ENCODE measurements at places on chromosomes 6 and 20. TPM values are rescaled to one million over a fixed set of nuclear protein-coding genes. Genes with fewer than 3 reads are reported as not detected.

The PREP gene
- 66.3 TPM for total RNA-seq

The SULF2 gene
- total RNA-seq = 37.5 TPM

The UBD gene
- total RNA-seq = 0.15 TPM

The SMLR1 gene
- total RNA-seq = not detected

The CTAGE9 gene
- total RNA-seq = not detected

The SLC25A27 gene
- 10.9 TPM for total RNA-seq

The SLC26A8 gene
- total RNA-seq = 0.80 TPM

DNA sequence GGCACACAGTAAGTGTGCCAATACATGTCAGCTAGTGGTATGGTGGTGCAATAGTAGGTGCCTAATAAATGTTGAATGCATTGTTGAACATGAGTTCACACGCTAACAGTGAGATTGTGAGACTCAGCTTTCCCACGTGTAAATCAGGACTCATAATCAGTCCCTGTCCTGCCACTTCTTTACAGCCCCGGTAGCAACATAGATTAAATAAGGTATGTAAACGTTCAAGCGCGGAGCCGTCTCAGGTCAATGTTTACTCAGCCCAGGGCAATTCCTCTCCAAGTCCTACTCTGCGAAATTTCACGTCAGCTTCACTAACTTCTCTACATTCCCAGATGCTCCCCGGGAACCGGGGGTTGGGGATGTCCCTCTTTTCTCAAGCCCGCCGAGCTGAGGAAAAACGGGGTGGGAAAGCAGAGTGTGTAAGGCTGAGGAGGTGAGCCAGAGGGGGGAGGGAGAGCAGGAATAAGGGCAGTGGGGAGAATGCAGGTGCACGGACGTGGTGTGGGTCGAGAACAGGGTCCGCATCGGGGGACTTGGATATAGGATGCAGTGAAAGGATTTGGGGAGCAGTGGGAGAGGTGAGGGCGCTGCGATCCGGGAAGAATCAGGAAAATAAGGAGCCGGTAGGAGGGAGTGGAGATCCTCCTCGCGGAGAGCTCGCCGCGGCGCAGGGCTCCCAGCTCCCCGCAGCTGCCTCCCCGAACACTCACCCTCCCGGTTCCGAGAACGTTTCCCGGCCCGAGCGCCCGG is 544 bp upstream of the TP53INP2 start:
- H3K27me3 ChIP-seq = peaks cover 49% of the 10 kb centered on the region
- H3K27ac ChIP-seq = peak overlapping the region; percentile 70
- no peaks in the 10 kb centered on the region for H3K36me3 ChIP-seq
- DNase-seq = peak; percentile 26

GRCh38 chr6:136137008-136137692 is 113.0 kb downstream of the MTFR2 start:
- no peak for DNase-seq
- H3K4me1 ChIP-seq = no peaks in the 10 kb centered on the region
- H3K4me3 ChIP-seq = no peak overlapping the region
- H3K36me3 ChIP-seq = no peaks in the 10 kb centered on the region

DNA sequence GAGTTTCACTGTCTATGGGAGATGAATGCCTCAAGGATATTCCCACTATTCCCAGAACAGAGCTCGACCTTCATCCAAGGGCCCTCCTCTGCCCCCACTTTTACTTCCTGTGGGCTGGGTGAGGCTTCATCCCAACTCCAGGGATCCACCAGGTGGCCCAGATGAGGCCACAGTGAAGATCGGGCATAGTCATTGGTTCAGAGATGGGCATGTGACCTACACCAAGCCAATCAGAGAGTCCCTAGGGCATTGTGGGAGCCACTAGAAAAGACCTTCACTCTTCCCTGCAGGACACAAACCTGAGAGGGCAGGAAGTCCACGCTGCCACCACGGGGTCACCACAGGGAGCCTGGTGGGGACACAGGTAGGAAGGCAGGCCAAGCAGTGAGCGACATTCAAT is 72.9 kb upstream of the SLC22A16 start:
- H3K27me3 ChIP-seq = peaks cover 6% of the 10 kb centered on the region
- DNase-seq = no peak
- no peak overlapping the region for H3K27ac ChIP-seq
- no peak overlapping the region for H3K4me3 ChIP-seq
- H3K4me1 ChIP-seq = peaks cover 14% of the 10 kb centered on the region
- peaks cover 13% of the 10 kb centered on the region for H3K36me3 ChIP-seq

DNA sequence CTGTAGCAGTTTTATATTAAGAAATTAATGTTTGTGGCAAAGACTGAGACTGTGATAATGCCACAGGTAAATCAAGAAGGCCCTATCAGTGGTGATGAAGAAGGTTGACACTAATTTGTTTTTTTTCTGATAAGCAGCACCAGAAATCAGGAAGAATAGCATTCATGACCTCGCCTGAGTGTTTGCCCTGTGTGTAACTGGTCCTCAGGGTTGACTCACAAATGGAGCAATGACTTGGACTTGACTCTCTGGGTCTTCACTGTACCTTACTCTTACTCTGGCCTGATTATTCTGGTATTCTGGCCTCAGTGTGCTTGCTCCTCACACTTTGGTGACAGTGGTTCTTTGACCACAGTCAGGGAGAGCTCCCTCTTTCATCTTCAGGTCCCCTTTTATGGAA is 243.9 kb downstream of the HAO1 start:
- H3K4me1 ChIP-seq = no peaks in the 10 kb centered on the region
- H3K4me3 ChIP-seq = no peak overlapping the region
- H3K27me3 ChIP-seq = no peaks in the 10 kb centered on the region
- H3K36me3 ChIP-seq = no peaks in the 10 kb centered on the region
- no peak overlapping the region for H3K27ac ChIP-seq
- no peak for DNase-seq

DNA sequence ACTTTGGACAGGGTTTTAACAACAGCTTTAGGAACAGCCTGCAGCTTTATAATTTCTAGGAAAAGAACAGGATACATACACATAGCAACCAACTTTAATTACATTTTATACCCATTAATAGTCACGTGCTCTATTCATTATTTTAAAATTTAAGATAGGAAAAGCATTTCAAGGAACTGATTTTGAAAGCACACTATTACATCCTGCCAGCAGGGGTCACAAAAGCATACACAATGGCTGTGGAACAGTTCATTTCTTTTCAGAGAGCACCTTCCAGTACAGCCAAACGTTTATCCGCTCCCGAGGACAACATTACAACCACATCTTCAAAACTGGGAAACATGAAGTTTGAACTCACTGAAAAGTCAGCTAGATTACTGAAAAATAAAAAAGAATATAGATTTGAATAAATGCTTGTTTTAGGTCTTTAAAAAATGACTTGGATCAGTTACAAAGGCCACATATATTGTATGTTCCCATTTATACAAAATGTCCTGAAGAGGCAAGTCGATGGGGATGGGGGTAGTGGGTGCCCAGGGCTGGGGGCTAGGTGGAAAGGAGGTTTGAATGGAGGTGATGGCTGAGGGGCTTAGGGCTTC is 104.6 kb upstream of the EXOC2 start:
- H3K36me3 ChIP-seq = no peaks in the 10 kb centered on the region
- H3K27ac ChIP-seq = no peak overlapping the region
- H3K4me3 ChIP-seq = no peak overlapping the region
- DNase-seq = peak; percentile 40
- no peaks in the 10 kb centered on the region for H3K27me3 ChIP-seq

- peaks cover 64% of the 10 kb centered on the region for H3K36me3 ChIP-seq
- DNase-seq = no peak
- H3K27ac ChIP-seq = peak overlapping the region; percentile 47
- H3K4me3 ChIP-seq = peak overlapping the region; percentile 8
- H3K4me1 ChIP-seq = peaks cover 83% of the 10 kb centered on the region
These were observed 6.2 kb downstream of the MYLIP start for GRCh38 chr6:16135066-16135465.

DNA sequence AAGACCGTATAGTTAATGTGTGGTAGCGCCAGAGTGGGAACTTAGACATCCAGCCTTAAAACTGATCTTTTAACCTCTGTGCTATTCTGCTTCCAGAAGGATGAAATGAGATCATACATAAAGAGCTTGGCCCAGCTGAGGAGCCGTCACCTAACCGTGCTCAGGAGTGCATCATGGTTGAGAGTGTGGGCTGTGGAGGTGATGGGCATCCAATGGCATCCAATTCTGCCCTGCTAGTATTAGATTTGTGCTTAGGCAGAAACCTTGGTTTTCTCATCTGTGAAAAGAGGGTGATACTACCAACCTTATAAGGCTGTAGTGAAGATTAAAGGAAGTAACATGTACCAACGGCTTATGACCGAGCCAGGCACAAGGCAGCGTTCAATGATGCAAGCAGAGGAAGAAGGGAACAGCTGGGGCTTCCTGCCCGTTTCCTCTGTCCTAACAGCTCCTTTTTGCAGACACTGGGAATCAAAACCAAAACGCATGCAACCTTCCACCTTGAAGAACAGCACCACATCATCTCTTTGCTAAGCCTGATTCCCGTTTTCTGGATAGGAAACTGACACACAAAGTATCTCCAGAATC is 1.3 kb downstream of the SLC22A16 start:
- H3K4me3 ChIP-seq = peak overlapping the region; percentile 69
- H3K27ac ChIP-seq = no peak overlapping the region
- no peak for DNase-seq
- H3K36me3 ChIP-seq = peaks cover 5% of the 10 kb centered on the region

- H3K4me3 ChIP-seq = no peak overlapping the region
- H3K36me3 ChIP-seq = no peaks in the 10 kb centered on the region
- H3K27ac ChIP-seq = no peak overlapping the region
These were observed 71.5 kb upstream of the ATXN1 start for GRCh38 chr6:16832721-16833120.

- H3K4me3 ChIP-seq = no peak overlapping the region
- H3K27ac ChIP-seq = no peak overlapping the region
These were observed 43.6 kb upstream of the ZBP1 start for GRCh38 chr20:57663681-57664451.

DNA sequence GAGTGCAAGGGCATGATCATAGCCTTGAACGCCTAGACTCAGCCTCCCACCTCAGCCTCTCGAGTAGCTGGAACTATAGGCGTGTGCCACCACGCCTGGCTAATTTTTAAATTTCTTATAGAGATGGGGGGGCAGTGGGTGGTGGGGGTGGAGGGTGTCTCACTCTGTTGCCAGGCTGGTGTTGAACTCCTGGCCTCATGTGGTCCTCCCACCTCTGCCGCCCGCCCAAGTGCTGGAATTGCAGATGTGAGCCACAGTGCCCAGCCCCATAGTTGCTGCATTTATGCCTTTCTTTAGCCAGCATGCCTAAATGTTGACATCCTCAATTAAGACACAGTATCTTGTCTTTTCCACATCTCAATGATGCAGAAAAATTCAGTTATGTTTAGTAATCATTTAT is 171.1 kb downstream of the ARID1B start:
- H3K4me1 ChIP-seq = peaks cover 69% of the 10 kb centered on the region
- no peaks in the 10 kb centered on the region for H3K36me3 ChIP-seq
- no peak for DNase-seq
- H3K4me3 ChIP-seq = no peak overlapping the region
- no peak overlapping the region for H3K27ac ChIP-seq
- H3K27me3 ChIP-seq = no peaks in the 10 kb centered on the region

- no peaks in the 10 kb centered on the region for H3K27me3 ChIP-seq
- peak overlapping the region; percentile 76 for H3K4me3 ChIP-seq
- H3K27ac ChIP-seq = peak overlapping the region; percentile 47
- DNase-seq = no peak
- no peaks in the 10 kb centered on the region for H3K36me3 ChIP-seq
These were observed 620 bp downstream of the TJAP1 start for GRCh38 chr6:43478008-43478372.

DNA sequence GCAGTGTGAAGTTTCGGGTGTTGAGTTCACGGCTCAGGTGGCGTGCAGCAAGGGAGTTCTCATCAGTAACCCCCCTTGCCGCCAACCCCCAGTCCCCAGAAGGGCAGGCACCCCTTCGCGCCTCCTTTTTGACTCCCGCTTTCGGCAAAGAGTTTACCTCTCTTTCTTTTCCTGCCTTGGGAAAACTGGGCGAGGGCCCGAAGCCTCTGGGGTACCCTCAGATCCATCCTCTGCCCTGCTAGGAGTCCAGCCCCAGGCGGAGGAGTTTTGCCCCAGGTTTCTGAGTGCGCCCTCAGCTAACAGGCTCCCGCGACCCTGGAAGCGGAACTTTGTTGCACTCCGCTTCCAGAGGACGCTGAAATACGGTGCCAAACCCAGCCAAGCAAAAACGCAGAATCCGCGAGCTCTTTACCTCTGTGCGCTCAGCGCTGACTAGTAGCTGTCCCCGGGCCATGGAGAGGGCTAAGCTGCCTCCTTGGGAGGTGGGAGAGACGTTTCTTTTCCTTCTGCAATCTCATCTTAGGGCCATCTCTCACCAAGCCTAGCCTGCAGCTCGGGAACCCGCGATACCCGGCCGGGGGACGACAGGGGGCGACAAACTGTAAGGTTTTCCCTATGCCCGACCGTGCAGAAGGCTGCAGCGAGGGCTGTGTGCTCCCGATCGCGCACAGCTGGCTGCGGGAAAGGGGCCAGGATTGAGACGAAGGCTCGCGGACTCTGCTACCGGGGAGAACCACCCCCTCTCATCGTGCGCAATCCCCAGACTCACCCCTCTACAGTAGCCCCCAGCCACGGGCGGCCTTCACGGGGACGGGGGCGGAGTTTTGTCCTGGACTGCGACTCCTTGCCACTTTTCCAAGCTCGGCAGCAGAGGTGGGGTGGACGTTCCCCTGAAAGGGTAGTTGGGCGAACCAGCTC is 2.7 kb upstream of the PAX1 start:
- H3K27me3 ChIP-seq = peaks cover 98% of the 10 kb centered on the region
- H3K27ac ChIP-seq = no peak overlapping the region
- H3K36me3 ChIP-seq = peaks cover 4% of the 10 kb centered on the region
- DNase-seq = peak; percentile 95
- peaks cover 70% of the 10 kb centered on the region for H3K4me1 ChIP-seq
- peak overlapping the region; percentile 57 for H3K4me3 ChIP-seq

DNA sequence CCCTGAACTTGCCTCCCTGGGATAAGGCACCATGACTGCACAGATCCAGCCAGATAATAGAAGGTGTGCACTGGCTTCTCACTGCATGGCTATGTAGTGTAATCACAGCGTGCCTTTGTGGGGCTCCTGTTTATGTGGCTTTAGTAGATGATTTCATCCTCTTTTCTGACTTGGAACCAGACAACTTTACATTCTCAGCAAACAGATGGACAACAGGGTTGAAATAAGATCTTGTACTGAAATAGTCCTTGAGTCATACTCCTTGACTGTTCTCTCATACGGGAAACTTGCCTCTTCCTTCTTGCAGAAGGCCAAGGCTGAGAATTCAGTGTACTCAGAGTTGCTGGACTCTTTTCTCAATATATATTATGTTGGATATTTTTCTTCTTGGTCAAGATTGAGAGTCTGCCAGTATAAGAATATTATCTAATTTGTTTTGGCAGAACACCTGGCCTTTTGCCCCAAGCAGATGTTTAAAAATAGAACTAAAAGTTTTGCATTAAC is 25.0 kb upstream of the RNF144B start:
- peaks cover 7% of the 10 kb centered on the region for H3K36me3 ChIP-seq
- no peaks in the 10 kb centered on the region for H3K4me1 ChIP-seq
- no peak overlapping the region for H3K27ac ChIP-seq
- H3K4me3 ChIP-seq = no peak overlapping the region
- peaks cover 4% of the 10 kb centered on the region for H3K27me3 ChIP-seq

- H3K36me3 ChIP-seq = no peaks in the 10 kb centered on the region
- peaks cover 16% of the 10 kb centered on the region for H3K4me1 ChIP-seq
- no peaks in the 10 kb centered on the region for H3K27me3 ChIP-seq
These were observed 243.5 kb upstream of the PREP start for GRCh38 chr6:105646391-105646867.
